Germinal center (tissue), 1 donor: ENCODE measurements at places on chromosomes 7 and 10.

GRCh38 chr10:91684841-91685240 lies 52.0 kb upstream of the PPP1R3C start:
- no peak for DNase-seq

DNA sequence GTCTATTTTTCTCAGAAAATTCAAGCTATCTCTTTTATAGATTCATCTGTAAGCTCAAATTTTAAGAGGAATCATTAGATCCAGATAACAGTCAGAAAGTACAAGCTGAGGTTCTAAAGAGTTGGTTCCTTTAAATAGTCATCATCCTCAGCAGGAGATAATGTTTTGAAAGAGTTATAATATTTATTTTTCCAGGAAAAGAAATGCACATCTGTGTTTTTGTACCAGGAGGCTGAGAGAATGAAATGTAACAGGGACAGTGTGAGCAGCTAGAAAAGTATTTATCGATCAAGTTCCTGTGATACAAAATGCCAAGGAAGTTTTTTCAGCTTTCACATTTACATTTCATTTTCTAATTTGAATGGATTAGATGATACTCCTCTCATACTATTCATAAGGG lies 120.2 kb upstream of the LRRTM3 start:
- no peak for DNase-seq

DNA sequence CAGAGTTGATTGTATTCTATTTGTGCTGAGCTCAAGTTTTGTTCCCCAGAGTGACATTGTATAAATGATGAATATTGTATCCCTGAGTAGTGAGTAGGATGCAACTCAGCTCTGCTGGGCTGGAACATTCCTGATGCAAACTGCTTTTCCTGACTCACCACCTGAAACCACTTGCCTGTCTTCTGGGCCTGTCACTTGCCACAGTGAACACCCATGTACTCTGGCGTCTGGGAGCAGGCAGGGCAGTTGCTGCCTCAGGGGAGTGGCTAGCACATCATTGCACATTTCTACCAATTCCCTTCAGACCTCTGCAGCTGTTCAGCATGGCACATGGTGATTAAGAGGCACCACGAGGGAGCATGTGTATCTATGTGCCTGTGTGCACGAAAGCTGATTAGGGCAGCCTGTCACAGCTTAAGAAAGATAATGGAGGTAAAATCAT lies 157.3 kb downstream of the SND1 start:
- DNase-seq = no peak

GRCh38 chr7:30276203-30276900 lies 8.0 kb upstream of the ZNRF2 start:
- peak; percentile 48 for DNase-seq

- peak; percentile 87 for DNase-seq
These were observed 9.8 kb downstream of the LFNG start for GRCh38 chr7:2529161-2530070.

- no peak for DNase-seq
These were observed 119.3 kb upstream of the LAMB4 start for GRCh38 chr7:108249453-108249852.
